ENCODE measurements at places on chromosomes 11 and 22.
A peak's percentile ranks its signal among the peaks of the same experiment; 100 is the strongest.

GRCh38 chr22:38067028-38067415 lies 9.8 kb downstream of the PICK1 start:
- DNase-seq: no peak

DNA sequence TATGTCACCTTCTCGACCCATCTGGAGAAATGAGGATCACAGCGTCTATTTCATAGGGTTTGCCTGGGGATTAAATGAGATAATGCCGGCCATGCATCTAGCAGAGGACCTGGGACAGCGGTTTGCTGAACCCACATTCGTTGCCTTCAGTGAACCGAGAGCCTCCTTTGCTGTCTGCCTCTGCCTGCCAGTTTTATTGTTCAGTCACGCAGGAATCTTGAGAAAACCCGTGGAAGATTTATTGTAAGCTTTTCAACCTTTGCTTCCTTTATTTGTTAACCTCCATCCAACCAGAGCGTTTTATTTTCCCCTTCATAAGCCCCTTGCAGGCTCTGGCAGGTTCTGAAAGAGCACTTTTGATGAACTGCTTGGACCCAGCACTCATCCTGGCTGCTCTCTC lies 202.3 kb upstream of the SYN3 start:
- no peak for DNase-seq

DNA sequence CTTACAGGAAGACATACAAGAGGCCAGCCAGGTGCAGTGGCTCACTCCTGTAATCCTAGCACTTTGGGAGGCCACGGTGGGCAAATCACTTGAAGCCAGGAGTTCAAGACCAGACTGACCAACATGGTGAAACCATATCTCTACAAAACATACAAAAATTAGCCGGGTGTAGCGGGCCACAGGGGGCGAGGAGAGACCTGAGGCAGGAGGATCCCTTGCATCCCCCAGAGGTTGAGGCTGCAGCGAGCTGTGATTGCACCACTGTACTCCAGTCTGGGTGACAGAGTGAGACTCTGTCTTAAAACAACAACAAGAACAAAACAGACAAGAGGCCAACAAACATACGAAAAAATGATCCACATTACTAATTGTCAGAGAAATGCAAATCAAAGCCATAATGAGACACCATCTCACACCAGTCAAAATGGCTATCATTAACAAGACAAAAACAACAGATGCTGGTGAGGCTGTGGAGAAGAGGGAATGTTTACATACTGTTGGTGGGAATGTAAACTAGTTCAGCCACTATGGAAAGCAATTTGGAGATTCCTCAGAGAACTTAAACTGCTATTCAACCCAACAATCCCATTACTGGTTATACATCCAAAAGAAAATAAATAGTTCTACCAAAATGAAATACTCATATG lies 498.8 kb upstream of the ARHGAP42 start:
- no peak for DNase-seq

DNA sequence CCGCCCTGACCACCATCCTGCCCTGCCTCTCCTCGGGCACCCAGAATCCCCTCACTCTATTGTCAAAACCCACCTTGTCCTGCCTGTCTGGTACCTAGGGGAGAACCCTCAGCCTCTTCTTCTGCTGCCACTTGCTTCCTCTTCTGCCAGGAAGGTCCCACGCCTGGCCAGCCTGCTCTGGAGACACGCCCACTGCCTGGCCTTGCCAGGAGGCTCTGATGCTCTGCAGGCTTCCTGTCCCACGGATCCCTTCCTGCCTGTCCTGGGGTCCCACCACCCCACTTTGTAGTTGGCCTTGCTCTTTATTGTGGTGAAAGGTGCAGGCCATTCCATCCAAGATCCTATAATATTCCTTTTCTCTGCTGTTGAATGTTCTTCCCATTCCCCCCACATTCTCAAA lies 63.4 kb downstream of the BMAL1 start:
- DNase-seq: no peak

DNA sequence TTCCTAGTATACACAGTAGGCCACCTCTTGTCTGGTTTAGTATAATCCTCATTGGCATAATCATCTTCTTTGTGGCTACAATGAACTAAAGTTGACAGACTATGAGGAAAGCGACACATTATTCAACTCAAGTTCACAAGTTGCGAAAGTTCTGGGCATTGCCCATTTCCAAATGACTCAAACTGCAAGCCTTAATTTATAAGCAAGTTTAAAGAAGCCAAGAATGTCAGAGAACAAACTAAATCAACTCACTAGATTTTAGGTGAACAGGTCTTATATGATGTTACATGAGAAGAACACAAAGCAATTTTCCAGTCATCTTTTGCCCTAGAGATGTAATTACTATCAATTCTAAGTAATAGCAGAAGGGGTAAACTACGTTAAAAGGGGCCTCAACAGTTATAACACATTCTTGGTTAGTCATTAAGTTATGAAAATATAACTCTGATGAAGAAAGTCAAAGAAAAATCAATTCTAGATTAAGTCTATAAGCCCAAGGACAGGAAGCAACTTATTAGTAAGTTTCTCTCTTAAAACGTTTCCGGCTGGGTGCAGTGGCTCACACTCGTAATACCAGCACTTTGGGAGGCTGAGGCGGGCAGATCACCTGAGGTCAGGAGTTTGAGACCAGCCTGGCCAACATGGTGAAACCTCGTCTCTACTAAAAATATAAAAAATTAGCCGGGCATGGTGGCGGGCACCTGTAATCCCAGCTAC lies 21.5 kb downstream of the PICALM start:
- no peak for DNase-seq

GRCh38 chr22:31104869-31105268 lies 2.5 kb downstream of the SELENOM start:
- DNase-seq: peak; percentile 2

- peak; percentile 23 for DNase-seq
Measured at GRCh38 chr22:36086170-36086490, 57.5 kb upstream of the RBFOX2 start.

DNA sequence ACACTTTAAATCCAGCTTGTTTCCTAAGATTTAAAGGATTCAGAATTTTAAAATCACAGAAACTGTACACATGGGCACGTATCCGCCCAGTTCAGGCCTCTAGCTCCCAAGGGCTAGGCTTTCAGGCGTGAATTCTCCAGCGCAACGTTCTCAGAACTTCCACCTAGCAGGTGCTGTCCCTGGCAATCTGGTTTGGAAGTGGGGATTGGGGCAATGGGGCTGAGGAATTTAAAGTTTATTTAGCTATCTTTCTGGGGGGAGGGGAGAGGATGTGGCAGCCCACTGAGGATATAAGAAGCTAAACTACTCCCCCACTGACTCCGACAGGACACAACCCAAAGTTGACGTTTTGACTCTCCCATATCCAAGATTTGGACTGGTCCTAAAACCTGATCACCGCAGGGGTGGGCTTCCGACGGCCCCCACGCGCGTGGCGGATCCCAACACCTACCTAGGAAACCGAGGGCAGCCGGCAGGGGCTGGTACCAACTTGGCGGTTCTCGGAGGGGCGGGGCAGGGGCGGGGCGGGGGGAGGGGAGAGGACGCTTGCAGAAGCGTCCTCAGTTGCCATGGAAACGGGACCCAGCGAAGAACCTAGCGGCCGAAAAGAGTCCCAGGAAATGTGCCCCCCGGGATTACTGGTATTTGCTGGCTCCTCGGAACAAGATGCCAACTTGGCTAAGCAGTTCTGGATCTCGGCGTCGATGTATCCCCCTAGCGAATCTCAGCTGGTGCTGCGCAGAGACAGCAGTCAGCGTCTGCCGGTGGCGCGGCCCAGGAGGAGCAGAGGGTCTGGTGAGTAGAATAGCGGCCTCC lies at the start of gene HOATZ:
Gene HOATZ, plus strand, starts transcription at position 563 of the 816 bp plus-strand sequence. Its CDS starts 7 bp downstream, at position 570.
- DNase-seq: no peak

DNA sequence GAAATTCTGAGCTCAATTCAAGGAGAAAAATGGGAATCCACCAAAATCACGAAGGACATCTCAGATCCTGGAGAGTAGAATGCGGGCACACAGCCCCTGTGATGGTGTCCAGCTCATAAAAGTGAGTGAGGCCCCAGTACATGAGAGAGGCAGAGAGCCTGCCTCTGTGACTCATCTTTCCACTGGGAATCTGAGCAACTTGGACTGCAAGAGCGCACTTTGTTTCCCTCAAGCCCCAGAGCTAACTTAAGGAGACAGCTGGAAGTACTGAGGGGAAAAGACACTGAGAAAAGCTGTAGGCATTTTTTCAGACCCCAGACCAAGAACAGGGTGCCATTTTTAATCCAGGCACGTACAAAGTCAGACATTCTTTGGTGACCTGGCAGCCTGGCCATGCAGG lies 273.7 kb downstream of the C11orf87 start:
- DNase-seq: no peak

DNA sequence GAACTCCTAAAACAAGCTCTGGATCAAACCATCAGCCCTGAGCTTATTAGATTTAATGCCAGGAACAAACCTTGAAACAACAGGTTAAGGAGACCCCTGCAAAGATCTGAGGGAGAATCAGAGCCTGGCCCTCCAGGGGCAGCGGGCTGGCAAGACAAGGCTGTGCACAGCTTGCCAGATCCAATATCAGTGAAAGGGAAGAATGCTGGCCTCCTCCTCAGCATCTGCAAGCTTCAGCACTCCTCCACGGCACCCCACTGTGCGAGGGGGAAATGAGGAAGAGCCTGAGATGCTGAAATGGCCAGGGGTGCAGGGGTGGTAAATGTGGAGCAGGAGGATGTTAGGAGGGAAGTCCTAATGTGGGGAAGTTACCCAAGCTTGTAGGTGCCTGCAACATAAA lies 167.0 kb downstream of the TENM4 start:
- DNase-seq: no peak

DNA sequence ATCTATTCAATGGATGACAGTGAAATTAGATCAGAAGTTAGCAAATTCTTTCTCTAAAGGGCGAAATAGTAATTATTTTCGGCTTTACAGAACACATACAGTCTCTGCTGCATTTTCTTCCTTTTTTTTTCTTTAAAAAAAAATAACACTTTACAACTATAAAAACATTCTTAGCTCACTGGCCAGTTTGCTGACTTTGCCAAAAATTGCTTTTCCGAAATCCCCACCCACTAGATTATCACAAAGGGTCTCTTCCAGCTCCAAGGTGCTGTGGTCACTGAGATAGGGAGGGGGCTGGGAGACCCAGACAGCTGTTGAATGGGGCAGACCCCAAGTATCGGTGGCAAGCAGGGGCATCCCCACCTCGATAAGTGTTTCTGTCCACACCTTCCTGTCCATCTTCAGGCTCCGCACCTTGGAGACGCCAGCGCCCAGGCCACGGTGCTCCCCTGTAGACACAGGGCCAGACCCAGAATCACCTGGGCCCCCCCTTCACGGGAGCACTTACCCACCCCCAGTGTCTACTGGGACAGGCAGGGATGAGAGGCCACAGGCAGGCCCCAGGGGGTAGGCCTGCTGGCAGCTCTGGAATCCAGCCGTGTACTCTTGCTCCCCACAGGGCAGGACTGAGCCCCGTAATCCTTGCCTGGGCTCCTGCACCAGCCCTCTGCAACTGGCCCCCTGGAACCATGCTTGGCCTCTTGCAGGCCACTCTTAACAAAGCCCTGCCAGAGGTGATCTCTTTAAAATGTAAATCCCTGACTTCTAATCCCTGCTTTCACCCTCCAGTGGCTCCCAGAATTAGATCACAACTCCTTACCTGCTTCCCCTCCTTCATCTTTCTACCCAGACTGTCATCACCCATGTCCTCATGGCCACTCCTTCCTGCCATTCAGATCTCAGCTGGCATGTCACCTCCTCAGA lies 31.5 kb upstream of the PDE2A start:
- no peak for DNase-seq

DNA sequence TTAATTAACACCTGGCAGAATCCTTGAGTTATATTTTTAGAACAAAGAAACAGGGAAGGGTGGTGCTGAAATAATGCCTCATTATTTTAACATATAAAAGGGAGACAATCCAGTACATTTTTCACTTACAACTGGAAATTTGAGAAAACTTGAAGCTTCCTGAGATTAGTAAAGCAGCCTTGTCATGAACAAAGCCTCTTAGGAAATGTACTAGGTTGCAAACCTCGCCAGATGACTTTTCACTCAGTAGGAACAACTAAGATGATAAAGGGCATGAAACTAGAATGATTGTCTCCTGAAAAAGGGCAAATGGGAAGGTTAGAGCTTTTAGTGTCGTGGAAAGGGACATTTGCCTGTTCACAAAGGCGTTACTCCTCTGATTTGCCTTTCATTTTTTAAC lies 289.6 kb downstream of the ETS1 start:
- no peak for DNase-seq

DNA sequence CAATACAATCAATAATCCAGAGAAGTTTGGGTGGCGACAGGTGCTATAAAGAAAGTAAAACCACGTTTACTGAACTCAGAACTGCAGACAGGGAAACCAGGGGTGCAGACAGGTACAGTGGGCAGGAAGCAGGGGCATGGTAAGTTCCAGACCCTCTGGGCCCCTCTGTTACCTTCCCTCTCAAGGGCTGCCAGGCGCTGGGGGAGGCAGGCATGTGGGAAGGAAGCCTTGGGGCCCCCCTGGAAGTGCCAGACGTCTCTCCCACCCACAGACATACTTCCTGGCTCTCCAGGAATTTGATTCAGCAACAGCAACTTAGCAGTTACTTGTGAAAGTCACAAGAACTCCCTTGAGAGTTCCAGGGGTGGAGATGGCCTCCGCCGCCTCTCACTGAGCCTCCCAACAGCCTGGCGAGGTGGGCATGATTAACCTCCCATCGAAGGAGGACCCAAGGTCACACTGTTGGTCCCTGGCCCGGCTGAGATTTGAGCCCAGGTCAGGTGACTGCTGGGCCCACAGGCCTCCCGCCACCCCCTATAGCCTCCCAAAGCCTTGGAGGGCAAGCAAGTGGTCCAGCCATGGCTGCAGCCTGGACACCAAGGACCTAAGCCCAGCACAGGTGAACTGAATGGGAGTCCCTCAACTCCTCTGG lies 14.1 kb upstream of the TSKU start:
- peak; percentile 49 for DNase-seq

GRCh38 chr11:92897487-92897886 lies 72.0 kb upstream of the MTNR1B start:
- DNase-seq: no peak
